ENCODE measurements at places on chromosomes 11 and 22.

- DNase-seq = no peak
These were observed 15.3 kb downstream of the ATP6V1E1 start for GRCh38 chr22:17613280-17613679.

DNA sequence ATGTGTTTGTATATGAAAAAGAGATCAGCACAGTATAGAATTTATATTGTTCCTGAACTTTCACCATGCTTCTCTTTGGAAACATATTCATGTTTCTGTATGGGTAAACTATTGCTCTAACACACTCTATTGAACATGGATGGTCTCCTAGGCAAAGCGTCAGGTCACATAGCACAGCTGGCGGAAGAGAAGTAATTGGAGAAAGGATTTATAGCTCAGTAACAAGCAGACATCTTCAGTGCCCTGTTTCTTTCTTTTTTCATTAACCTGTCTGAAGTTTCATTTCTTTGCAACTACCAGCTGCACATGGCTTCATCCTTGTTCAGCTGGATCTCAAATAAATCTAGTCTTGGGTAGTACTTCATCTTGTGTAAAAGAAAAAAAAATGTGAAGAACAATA, 84.4 kb upstream of the TRPC6 start:
- no peak for DNase-seq

- DNase-seq = no peak
These were observed 196.4 kb downstream of the GUCY1A2 start for GRCh38 chr11:106821826-106822225.

DNA sequence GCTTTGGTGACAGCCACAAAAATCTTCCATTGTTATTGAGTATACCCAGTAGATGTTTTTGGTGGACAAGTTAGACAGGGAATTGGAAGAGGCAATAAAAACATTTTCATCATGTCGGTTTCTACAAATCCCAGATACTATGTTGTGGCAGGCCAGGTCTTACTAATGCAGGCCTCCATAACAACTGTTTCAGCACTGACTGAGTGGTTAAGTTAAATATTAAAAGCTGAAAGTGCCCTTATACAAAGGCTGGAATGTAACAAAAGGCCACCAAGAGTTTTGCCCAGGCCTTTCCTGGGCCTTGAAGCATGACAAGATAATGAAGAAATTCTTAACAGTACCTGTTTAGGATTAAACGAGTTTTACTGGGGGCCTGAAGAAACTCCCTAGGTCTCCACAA, 29.3 kb downstream of the DMC1 start:
- no peak for DNase-seq

DNA sequence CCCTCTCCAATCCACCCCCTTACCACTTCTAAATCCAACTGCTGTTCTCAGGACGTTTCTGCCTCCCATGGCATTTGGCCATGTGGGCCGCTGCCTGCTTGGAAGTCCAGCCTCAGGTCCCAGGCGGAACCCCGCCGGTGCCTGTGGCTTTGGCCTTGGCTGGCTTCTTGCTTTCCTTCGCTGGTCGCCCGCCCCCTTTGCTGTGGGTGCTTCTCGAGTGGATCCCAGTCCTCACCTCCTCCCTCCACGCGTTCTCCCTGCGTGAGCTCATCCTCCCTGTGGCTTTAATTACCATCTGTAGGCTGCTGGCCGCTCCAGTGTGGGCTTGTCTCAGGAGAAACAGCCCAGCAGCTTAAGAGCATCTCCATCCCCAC, 111.7 kb downstream of the NECTIN1 start:
- DNase-seq = no peak

DNA sequence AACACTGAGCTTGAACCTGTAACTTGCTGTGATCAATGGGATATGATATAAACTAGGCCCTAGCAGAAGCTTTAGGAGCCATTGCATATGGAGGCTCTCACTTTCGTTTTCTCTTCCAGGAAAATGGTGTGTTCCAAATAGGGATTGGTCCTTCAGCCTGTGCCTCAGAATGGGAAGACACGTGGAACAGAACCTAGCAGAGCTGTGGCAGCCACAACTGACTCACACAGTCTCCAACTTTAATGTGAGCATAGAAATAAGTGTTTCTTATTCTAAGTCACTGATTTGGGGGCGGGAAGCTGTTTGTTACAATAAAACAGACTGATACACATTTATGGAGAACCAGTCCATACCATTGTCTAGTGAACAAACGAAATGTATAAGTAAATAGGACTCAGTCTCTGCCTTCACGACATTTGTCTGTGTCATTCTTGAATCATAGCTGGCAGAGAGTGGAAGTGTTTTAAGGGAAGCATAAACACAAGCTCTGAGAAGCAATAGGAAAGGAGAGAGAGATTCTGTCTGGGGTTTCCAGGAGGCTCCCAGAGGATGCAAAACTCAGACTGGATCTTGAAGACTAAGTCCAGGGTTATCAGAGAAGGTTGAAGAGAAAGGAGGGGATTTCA, 97.3 kb downstream of the GALNT18 start:
- DNase-seq = no peak

GRCh38 chr11:33896911-33897310, 5.0 kb upstream of the LMO2 start:
- DNase-seq = no peak

DNA sequence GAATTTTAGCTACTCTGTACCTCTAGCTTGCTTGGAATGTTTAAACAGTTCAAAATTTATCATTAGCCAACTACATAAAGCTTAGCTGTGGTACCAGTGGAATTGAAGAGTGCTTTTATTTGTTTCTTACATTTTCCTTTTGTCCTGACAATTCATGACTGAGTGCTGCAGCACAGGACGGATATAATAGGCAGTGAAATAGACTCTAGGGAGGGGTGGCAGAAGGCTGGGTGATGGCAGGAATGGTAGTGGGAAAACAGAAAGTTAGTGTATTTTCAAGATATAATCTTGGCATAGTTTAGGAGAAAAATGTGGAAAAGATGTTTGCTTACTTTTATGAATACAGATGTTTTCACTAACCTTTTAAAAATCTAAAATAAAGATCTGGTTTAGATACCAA, 31.1 kb upstream of the ARHGAP32 start:
- DNase-seq = no peak
